ENCODE measurements at places on chromosomes 2 and 18.

GRCh38 chr2:226169751-226170581, 629.7 kb downstream of the IRS1 start:
- no peak for DNase-seq

- DNase-seq, result no peak
These were observed 151.5 kb downstream of the GULP1 start for GRCh38 chr2:188443207-188443606.

DNA sequence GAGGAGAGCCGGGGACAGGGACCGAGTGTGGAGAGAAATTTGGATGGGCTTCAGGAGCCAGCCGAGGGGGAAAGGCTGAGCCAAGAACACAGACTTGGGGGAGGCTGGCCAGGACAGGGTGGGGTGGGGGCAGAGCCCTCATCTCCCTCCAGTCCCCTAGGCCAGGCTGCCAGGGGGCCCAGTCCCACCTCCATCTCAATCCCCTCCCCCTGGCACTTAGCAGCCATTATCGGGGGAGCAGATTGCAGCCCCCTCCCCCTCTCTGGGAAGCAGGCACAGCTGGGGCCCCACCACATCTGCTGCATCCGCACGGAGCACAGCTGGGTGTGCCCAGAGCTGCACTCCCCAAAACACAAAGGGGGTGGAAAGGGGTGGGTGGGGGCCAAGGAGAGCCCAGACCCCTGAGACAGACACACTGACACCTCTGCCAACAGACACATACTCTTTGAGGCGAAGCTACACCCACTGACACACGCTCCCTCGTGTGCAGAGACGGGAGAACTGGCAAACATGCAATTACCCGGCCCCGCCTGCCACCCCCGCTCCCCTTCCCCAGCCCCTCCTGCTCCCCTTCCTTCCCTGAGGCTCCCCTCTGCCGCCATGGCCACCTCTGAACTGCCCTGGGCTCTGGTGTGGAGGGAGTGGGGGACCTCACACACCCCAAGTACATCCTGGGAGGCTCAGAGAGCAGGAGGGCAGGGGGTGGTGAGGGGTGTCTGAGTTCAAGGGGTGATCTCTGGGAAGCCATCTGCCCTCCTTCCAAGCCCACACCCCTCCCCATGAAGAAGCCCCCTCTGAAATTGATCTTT, 5.1 kb upstream of the ASIC4 start:
- DNase-seq, result no peak

- DNase-seq, result no peak
These were observed 179.7 kb downstream of the TRIB2 start for GRCh38 chr2:12896318-12896982.

- DNase-seq, result no peak
These were observed at the start of gene DSG3 for GRCh38 chr18:31447530-31448191. Gene DSG3, plus strand, starts transcription at chr18:31447741. Its CDS starts 137 bp downstream, at chr18:31447878.

GRCh38 chr2:149466635-149467034, 120.9 kb downstream of the MMADHC start:
- DNase-seq, result peak; percentile 16

- DNase-seq, result no peak
These were observed 5.8 kb upstream of the MRPL33 start for GRCh38 chr2:27765621-27766286.

DNA sequence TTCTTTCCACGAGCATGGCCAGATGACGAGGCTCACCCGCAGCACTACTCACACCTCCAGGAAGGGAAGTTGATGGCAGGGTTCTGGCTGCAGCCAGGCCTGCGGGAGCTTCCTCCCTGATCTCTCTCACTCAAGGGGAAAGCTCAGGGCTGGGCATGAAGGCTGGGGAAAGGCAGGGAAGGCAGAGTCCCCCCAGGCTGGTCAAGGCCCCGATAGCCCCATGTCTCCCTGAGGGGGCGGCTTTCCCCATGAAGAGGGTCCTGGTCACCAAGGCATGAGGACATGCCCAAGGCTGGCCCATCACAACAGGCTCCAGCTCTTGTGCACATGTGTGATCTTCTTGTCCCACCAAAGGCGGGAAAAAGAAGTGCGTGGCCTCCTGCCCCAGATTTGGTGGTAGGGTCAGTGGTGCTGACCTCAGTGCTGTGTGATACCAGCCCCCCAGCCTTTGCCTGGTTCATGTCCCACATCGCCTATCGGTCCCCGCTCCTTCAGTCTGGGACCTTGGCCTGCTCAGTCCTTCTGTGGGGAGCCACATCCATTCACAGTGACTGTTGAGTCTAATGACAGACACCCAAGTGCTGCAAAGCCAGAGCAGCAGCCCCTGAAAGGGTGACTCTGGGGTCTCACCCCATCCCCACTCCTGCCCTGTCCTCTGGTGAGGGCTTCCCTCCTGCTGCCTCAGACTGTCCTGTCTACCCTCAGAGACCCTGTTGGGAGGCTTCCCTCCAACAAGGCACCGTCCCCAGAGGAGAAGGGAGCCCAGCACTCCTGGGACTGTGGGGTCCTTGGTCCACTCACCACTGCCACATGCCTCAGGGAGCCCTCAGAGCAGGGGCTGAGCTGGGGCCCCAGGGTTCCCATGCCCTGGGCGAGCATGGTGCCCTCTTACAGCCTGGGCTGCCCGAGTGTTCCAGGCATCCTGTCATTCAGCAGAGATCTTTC, 49.8 kb upstream of the ALPP start:
- no peak for DNase-seq

DNA sequence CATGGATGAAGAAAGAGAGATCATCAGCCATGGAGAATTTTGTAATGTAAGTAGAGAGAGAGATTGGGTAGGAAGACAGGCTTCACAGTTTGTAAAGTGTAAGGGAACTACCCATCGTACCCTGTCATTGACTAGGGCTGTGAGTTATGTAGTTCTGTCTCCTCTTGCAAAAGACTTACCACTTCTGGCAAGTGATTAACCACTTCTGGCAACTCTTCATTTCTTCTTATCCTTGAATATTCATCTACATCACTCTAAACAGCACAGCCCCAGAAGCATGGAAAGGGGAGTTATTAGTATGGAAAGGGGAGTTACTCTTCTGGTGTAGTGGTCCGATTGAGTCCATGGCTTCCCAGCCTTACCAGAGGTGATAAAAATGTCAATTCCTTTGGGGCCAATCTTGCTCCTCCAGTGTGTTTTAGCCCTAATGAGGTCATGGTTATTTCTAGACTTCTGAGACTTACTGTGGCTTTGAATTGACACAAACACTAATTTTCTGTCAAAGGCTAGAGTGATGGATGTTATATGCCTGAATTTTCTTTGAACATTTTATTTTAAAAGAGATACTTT, 52.0 kb downstream of the STAT1 start:
- no peak for DNase-seq

DNA sequence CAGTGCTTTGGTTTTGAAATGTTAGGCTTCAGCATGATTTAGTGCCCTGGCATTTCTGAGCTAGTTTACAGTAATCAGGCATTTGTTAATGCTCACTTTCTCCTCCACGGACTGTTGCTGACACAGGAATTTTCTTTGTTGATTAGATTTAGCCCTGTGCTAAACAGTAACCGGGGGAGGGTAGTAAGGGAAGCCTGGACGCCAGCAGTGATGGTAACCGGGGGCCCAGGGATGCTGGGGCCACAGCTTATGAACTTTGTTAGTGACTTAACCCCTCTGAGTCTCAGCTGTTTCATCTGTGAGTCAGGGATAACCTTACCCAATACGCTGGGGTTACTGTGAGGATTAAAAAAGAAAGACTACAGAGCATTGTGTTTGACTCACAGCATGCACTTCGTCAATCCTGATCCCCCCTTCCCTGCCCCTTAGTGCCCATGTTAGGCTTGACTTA, 33.5 kb downstream of the KLHL29 start:
- no peak for DNase-seq

DNA sequence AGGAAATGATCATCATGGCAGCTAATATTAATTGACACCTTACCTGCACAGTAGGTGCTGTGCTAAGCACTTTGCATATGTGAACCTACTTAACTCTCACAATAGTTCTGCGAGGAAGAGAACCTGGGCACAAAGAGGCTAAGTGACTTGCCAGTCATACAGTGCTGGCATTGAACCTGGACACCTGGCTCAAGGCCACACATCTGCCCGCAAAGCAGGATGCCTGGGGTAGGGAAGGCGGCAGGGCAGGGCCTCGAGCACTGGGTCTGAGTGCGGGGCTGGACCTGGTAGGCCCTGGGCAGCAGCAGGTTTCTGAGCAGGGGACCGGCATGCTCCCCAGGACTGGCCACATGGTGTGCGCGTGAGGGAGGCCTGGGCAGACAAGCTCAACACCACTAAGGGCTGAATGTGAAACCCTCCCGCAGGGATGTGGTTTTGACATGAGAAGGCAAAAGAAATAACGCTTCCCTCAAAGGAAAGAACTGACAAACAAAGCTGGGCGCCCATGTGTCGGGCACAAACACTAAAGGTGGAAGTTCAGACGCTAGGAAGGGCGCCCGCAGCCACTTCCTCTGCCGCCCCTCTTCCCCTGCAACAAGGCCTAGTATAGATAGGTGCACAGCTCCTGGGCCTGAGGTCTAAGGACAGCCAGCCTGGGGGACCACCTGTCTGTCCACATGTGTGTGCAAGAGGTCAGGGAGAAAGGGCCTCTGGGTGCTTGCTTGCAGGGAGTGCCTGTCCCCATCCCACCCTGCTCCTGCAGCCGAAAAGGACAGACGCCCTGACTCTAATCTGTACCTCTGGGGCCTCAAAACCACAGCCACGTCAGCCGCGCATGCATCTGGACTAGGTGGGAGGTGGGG, 92.5 kb downstream of the ZFP36L2 start:
- DNase-seq, result no peak

GRCh38 chr2:121211689-121212151, 73.3 kb downstream of the TFCP2L1 start:
- no peak for DNase-seq

GRCh38 chr2:8822218-8822617, 15.2 kb downstream of the KIDINS220 start:
- no peak for DNase-seq

DNA sequence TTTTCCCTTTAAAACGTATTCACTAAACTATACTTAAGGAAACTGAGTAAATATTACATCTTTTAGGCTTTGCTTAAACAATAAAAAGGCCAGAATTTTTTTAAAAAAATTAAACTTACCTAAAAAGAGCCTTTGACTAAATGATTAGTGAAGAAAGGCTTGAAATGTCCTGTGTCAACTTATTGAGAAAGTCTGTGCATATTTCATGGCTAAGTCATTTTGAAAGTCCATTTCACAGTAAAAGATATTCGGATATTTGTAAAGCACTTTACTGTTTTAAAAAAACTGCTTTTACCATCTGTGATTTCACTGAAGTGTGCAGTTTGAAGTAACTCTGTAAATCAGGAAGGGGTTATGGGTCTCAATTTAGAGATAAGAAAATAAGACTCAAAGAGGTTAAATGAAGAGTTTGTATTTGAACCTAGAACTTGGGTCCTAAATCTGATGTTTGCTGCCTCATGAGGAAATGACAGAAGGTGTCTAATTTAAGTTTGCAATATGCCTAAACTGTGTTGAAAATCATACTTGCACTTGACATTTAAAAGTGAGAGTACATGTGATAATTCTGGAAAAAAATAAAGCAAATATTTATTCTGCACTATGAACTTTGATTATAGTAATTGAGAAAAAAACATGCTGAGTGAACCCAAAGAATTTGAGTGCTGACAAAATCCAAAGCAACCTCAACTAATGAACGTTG, 50.5 kb downstream of the RAB27B start:
- DNase-seq, result no peak

GRCh38 chr18:25825979-25826776, 264.2 kb downstream of the SS18 start:
- no peak for DNase-seq

- no peak for DNase-seq
These were observed 201.4 kb upstream of the DDX18 start for GRCh38 chr2:117613101-117613500.

DNA sequence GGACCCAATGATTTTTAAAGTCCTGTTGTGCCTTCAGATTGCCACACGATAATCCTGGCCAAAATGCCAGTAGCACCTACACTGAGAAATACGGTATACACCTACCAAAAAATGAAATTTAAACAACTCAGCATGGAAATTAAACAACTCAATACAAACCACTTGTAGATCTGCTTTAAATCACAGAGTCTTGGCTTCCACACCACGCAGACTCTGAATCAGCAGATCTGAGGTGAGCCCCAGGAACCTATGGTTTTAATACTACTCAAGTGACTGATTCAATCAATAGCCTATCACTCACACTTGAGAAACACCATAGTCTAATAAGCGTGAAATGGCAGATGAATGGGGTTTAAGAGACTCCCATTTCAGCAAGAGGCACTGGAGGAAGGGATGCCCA, 46.9 kb downstream of the MAP4K3 start:
- DNase-seq, result no peak

GRCh38 chr2:73385123-73385503, 523 bp upstream of the ALMS1 start:
- no peak for DNase-seq

DNA sequence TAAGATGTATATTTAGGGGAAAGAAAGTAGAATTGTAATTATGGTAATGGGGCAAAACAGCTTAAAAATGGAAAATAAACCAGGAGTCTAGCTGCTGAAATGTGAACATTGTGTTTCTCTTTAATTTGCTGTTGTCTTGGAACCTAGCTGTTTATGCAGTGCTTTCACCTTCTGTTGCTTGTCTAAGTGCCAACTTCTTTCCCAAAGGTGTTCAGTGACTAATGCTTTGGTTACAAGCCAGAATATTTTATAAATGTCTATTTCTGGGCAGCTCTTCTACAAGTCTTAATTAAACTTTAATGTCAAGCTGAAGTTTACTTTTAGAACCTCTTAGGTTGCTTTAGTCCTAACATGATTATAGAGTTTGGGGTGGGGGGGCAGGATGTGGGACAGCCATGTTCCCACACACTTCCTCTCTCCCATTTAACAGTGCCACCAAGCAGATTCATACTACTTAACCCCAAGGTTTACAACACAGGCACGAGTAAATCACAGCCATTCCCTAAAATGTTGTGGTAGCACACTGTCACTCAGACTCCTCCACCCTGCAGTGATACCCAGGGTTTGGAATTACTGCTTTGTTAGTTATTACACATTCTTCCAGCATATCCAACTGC, 60.6 kb downstream of the ITGA4 start:
- no peak for DNase-seq

DNA sequence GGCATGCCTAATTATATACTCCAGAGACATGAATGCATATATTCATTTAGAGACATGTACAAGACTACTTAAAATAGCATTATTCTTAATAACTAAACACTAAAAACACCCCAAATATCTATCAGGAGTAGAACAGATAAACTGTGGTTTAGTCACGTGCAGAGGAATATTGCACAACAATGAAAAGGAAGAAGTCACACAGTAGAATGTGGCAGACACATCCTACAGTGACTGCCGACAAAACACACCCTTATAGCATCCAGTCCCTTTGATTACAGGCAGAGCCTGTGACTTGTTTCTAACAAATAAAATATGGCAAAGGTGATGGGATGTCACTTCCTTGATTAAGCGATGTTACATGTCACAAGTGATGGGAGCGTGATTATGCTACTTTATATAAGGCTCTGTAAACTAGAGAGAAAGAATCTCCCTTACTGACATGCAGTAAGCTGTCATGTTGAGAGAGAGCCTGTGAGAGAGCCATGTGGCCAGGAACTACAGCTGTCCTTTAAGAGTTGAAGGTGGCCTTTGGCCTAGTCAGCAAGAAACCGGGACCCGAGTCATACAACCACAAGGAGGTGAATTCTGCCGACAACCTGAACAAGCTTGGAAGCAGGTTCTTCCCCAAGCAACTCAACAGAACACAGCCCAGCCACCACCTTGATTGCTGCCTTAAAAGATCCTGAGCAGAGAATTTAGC, 39.1 kb upstream of the LGALSL start:
- no peak for DNase-seq

Data from NCI-H526 treated with DMSO at 0.1 percent for 48 hours (cell line).